Adrenal gland (tissue), 19 donors: ENCODE measurements at places on chromosomes 5 and 9.

DNA sequence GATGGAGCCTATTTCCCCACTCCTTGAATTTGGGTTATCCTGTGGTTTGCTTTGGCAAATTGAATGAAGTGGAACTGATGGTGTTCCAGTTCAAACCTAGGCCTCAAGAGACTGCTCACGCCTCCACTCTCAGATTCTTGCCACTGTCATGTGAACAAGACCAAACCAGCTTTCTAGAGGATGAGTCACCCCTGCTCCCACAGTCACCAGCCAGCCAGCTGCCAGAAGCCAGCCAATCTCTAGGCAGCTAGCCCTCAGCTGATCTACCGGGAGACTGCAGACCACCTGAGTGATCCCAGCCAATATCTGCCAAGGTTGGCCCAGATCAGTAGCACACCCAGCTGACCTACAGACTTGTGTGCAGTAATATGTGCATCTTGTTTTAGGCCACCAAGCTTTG is 300.6 kb downstream of the TMEM38B start:
- peak; percentile 1 for DNase-seq

GRCh38 chr5:9439531-9440292 is 106.2 kb downstream of the SEMA5A start:
- DNase-seq, result no peak

GRCh38 chr5:156379206-156379605 is 52.2 kb downstream of the SGCD start:
- DNase-seq, result no peak

- no peak for DNase-seq
These were observed 54.5 kb downstream of the SNCAIP start for GRCh38 chr5:122366501-122366900.

DNA sequence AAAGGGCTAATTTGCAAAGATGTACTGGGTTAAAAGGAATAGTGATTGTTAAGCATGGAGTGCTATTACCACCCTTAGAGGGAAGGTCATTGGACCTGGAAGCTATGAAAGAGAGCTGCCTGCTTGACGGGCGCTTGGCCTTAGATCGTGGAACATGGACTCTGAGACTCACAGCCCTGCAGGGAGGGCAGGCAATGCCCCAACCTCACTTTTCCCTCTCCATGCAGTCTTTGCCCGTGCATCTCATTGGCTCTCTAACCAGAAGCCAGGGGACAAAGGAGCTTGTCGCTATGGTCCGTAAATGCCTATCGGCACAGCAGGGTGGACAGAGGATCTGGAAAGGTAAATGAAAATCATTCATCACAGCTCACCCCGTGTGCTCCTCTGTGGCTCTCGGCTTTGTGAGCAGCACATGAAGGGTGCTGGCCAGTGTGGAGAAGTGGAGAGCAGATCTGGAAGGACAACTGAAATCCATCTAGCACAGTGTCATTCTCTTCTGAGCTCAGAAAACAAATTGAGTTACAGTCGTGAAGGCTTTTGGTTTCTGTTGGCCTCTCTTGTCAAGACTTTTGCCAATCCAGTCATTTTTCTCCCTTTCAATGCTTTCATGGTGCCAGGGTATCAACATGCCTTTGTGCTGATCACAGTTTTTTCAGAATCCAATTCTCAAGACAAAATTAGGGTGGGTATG is 186.2 kb downstream of the SNX18 start:
- DNase-seq, result no peak

DNA sequence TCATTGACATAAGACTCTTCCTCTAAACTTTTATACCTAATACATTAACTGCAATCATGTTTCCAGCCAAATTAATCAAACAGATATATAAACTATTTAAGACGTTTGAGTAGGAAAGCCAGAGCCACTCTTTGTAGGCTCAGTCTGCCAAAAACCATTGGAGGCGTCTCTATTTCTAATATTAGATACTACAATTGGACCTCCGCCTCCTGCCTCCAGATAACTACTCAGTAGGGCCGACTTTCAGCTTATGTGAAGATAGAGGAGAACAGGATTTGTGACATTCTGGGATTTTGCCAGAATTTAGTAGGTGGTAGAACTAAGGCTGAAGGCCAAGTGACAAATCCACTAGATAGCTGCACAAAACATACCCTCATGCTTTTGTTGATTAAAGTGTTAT is 463.0 kb downstream of the CETN3 start:
- DNase-seq, result no peak

DNA sequence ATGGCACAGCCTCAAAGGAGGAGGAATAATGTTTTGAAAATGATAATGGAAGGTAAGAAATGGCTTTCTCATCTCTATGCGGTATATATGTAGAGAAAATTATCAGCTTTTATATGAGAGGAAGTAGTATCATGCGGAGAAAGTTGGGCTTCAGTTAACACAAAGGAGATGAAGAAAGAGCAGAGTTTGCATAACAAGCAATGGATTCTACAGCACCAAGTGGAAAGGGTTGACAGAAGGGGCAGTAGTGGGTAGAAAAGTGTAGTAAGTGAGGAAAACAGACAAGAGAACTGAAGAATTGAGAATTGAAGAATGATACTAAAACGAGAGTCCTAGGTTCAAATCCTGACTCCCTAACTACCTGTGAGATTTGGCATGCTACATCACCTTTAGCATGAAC is 51.0 kb downstream of the GNG10 start:
- DNase-seq, result no peak

DNA sequence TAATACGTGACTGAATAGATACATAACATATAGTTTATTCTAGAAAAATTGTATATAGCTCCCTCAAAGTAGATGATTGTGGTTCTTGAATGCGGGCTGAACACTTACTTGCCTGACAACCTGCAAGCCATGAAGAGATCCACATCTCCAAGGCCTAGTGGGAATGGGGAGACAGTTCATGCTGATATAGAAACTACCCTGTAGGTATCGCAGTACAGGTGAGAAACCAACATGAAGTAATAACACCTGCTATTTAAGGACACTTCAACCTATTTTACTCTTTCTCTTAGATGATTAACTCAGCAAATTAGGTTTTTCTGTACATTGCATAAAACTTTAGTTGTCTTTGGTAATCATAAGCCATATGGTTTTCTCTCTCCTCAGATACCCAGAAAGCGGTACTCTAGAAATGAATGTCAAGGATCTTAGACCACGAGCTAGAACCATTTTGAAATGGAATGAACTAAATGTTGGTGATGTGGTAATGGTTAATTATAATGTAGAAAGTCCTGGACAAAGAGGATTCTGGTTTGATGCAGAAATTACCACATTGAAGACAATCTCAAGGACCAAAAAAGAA is 47.3 kb downstream of the UHRF2 start:
- DNase-seq, result no peak
